ENCODE measurements at places on chromosomes 12 and 14. TPM values are rescaled to one million over a fixed set of nuclear protein-coding genes. Genes with fewer than 3 reads are reported as not detected.

Gene EPYC
- total RNA-seq, result not detected

Gene VWF
- 21.5 TPM for total RNA-seq

Gene CHGA
- 425 TPM for total RNA-seq

Gene IAPP
- total RNA-seq, result not detected

Gene ANO2
- 0.53 TPM for total RNA-seq

Gene CDCA3
- total RNA-seq, result 51.2 TPM

Gene XPOT
- 25.9 TPM for total RNA-seq

Gene CLEC2A
- total RNA-seq, result not detected

DNA sequence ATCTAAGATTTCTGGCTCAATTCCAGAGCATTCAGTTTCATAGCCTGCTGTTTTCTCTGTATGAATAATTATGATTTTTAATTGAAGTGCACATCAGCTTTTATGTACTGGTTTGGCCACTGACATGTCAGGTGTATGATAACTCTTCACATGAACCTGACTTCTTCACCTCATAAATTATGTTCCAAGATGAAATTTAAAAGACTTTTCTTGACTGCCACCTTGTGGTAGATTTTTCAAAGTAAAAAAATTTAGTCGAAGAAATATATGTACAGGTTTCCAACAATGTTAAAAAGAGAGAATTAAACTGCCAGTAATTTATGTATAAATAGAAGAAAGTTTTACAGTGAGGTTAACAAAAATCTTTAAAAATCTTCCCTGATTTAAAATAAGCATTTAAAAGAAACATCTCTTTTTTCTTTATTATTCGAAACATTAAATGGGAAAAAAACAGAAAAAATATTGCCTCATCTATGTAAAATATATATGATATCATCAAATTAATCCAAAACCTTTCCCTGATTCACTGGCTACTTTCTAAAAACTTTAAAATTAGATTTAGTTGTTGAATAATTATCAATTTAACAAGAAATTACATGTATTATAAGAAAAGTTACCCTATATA, 124.9 kb upstream of the ATXN7L3B start:
- H3K27ac ChIP-seq, result no peak overlapping the region
- H3K36me3 ChIP-seq, result no peaks in the 10 kb centered on the region
- H3K27me3 ChIP-seq, result no peaks in the 10 kb centered on the region

DNA sequence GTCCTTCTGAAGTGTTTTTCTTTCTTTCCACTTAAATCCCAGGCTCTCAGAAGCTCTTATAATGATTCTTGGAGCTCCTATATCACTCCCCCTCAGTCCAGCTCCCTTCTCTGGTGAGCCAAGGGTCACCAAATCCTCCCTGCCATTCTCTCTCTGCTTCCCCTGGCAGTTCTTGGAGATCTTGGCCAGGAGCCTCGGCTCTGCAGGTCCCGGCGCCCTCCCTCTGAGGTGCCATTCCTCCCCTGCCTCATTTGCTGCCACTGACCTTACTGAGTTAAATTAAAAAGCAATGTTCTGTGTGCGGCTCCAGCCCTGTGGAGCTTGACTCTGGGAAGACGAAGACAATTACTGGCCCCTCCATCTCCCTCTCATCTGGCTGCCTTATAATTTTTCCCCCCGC, 7.0 kb downstream of the CISTR start:
- peaks cover 7% of the 10 kb centered on the region for H3K27me3 ChIP-seq
- H3K36me3 ChIP-seq, result no peaks in the 10 kb centered on the region
- peaks cover 5% of the 10 kb centered on the region for H3K4me1 ChIP-seq
- DNase-seq, result no peak
- H3K27ac ChIP-seq, result no peak overlapping the region

GRCh38 chr12:116125956-116126566, 151.4 kb downstream of the MED13L start:
- H3K27me3 ChIP-seq, result no peaks in the 10 kb centered on the region
- DNase-seq, result no peak
- no peaks in the 10 kb centered on the region for H3K36me3 ChIP-seq
- no peaks in the 10 kb centered on the region for H3K4me1 ChIP-seq
- no peak overlapping the region for H3K4me3 ChIP-seq

- no peak overlapping the region for H3K4me3 ChIP-seq
- peaks cover 3% of the 10 kb centered on the region for H3K4me1 ChIP-seq
- peak; percentile 80 for DNase-seq
- H3K36me3 ChIP-seq, result no peaks in the 10 kb centered on the region
- H3K27ac ChIP-seq, result no peak overlapping the region
- no peaks in the 10 kb centered on the region for H3K27me3 ChIP-seq
These were observed 11.3 kb downstream of the SCARB1 start for GRCh38 chr12:124852329-124852831.

GRCh38 chr12:123071857-123072256, 79.0 kb downstream of the PITPNM2 start:
- H3K4me1 ChIP-seq, result no peaks in the 10 kb centered on the region
- H3K27ac ChIP-seq, result no peak overlapping the region
- no peak overlapping the region for H3K4me3 ChIP-seq
- no peak for DNase-seq
- H3K27me3 ChIP-seq, result no peaks in the 10 kb centered on the region

DNA sequence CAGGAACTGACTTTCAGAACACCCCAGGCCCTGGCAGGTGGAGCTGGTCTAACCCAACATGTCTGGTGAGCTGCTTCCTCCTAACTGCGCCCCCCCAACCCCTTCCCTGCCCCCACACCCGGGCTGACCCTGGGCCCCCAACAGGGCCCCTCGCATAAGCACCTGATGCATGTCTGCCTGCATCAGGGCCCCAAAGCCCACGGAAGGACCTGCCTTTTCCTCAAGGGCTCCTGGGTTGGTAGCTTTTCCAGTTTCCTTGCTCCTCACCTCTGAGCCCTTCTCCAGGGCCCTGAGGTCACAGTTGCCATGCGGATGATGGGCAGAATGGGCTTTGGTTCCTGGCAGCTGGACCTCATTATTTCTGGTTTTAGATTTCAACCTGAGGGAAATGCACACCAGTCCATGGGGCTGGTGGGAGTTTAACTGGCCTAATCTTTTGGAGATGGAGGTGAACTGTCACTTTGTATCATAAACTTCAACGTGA, 18.5 kb downstream of the TESC start:
- no peak for DNase-seq
- H3K4me1 ChIP-seq, result no peaks in the 10 kb centered on the region
- H3K27me3 ChIP-seq, result no peaks in the 10 kb centered on the region
- no peak overlapping the region for H3K4me3 ChIP-seq

DNA sequence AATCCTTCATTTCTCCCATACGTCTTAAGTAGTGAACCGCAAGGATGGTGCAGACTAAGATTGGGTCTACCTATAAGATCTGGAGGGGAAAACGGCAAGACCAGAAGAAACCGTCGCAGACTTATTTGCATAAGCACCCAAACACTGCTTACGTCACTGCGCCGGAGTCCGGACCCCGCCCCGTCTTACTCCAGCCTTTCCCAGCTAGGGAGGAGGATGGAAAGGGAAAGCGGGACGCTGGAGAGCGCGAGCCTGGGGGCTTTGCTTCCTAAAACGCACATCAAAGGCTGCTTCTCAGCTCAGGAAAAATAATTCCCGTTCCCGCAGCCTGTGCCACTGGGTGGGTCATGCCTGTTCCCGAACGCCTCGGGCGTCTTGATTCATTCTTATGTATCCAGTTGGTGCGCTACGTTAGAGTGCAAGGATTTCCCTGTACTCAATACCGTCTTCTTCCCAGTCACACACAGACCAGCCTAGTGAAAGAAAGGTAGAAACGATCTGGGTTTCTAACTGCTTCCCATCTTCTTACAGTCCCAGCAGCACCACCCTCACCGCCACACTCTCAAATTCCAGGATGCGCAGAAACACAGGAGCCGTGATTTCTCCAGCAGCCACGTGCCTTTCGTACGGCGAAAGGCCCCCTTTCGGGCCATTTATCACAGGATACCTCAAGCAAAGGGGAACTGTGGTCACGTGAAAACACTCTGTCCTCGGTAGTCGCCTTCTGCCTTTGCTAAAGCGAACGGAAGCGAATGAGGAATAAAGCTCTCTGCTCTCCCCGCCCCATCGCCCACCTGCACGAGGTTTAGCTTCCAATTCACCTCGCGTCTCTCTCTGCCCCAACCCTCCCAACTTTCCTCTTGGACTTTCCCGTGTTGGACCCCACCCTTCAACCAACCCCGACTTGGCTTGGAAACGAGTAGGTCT, 1.1 kb downstream of the SLC6A15 start:
- H3K27me3 ChIP-seq, result no peaks in the 10 kb centered on the region
- no peak overlapping the region for H3K27ac ChIP-seq
- peak overlapping the region; percentile 45 for H3K4me3 ChIP-seq
- no peaks in the 10 kb centered on the region for H3K4me1 ChIP-seq

- no peaks in the 10 kb centered on the region for H3K27me3 ChIP-seq
- no peak overlapping the region for H3K4me3 ChIP-seq
- DNase-seq, result no peak
These were observed 223.4 kb upstream of the DIO2 start for GRCh38 chr14:80434574-80435321.

DNA sequence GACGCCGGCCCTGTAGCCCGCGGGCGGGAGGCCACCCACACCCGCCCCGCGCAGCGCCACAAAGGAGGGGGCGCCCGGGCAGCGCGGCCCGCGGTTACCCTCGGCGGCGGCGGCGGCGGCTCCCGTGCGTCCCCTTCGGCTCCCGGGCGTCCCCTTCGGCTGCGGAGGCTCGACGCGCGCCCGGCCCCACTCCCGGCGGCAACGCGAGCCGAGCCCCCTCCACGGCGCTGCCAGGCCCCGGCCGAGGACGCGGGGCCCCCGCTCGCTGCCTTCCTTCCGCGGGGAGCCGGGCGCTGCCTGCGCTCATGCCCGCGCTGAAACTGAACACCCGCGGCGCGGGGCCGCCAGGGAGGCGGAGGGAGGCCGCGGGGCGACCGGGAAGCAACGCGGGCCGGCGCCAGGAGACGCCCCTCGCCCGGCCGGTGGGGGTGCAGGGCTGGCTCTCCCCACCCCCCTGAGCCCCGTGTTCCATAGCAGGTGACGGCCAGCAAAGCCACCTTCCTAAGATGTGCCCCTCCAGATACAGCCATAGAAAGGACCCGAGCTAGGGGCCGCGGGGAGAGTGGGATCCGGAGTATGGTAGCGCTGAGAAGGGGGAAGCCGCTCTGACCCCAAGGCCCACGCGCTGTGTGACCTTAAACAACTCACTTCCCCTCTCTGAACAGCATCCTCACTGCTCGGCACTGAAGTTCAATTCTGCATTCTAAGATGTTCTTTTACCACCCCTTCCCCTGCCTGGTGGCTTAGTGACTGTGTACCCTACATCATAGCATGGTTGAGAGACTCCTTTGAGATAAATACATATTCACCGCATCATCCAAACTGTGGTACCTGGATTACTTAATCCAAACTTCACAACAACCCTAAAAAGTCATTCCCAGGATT, 42.8 kb downstream of the KDM2B start:
- no peaks in the 10 kb centered on the region for H3K27me3 ChIP-seq
- no peak for DNase-seq
- H3K4me1 ChIP-seq, result peaks cover 31% of the 10 kb centered on the region
- peak overlapping the region; percentile 81 for H3K27ac ChIP-seq
- H3K4me3 ChIP-seq, result peak overlapping the region; percentile 65

DNA sequence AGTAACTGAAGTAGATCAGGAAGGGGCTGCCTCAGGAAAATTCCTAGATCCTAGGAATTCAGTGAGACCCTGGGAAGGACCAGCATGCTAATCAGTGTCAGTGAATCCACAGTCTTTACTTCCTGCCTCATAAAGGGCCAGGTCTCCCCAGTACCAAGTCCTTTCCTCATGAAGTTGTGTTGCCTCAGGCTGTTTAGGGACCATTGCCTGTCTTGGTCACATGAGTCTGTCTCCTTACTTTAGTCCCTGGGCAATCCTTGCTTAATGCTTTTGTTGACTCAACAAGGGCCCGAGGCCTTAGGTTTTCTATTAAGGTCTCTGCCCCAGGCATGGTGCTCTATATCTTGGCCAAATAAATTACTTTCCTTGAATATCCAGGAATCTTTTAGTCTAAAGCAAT, 16.1 kb upstream of the ATF1 start:
- no peaks in the 10 kb centered on the region for H3K27me3 ChIP-seq
- H3K36me3 ChIP-seq, result no peaks in the 10 kb centered on the region
- no peak for DNase-seq

- no peak for DNase-seq
- H3K27me3 ChIP-seq, result no peaks in the 10 kb centered on the region
- H3K36me3 ChIP-seq, result no peaks in the 10 kb centered on the region
- no peak overlapping the region for H3K27ac ChIP-seq
- no peaks in the 10 kb centered on the region for H3K4me1 ChIP-seq
These were observed 407.8 kb upstream of the RGS6 start for GRCh38 chr14:71524320-71524982.

- H3K4me1 ChIP-seq, result no peaks in the 10 kb centered on the region
- H3K36me3 ChIP-seq, result no peaks in the 10 kb centered on the region
- no peak for DNase-seq
These were observed 183.4 kb downstream of the SLC25A21 start for GRCh38 chr14:36988989-36989388.

DNA sequence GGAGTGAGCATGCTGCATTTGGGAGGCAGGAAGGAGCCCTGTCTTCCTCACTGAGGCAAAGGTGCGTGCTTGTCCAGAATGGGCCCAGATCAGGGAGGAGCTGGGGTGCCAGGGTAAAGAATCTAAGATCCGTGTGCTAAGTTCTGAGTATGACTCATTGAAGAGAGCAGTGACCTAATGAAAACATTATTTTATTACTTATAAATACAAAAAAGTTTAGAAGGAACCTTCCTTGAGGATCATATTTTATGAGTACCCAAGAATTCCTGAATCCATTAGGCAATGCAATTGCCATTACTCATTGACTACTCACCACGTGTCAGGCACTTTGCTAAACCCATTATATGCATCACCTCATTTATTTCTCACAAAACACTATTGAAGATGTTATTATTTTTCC, 264.7 kb downstream of the EGLN3 start:
- H3K36me3 ChIP-seq, result no peaks in the 10 kb centered on the region
- no peak for DNase-seq
- H3K4me1 ChIP-seq, result no peaks in the 10 kb centered on the region
- no peak overlapping the region for H3K4me3 ChIP-seq

- H3K4me3 ChIP-seq, result no peak overlapping the region
- no peak for DNase-seq
- H3K36me3 ChIP-seq, result no peaks in the 10 kb centered on the region
- H3K27ac ChIP-seq, result no peak overlapping the region
These were observed 336.3 kb downstream of the NOVA1 start for GRCh38 chr14:26261368-26262122.

- H3K4me1 ChIP-seq, result peaks cover 8% of the 10 kb centered on the region
- H3K36me3 ChIP-seq, result no peaks in the 10 kb centered on the region
- no peak overlapping the region for H3K27ac ChIP-seq
- DNase-seq, result no peak
These were observed 13.6 kb downstream of the AHNAK2 start for GRCh38 chr14:104964546-104964945.

GRCh38 chr12:130016986-130017385, 113.2 kb upstream of the TMEM132D start:
- no peak overlapping the region for H3K4me3 ChIP-seq
- no peaks in the 10 kb centered on the region for H3K27me3 ChIP-seq
- H3K27ac ChIP-seq, result no peak overlapping the region
- H3K36me3 ChIP-seq, result no peaks in the 10 kb centered on the region
